ENCODE measurements at places on chromosomes 7 and 10. TPM values are rescaled to one million over a fixed set of nuclear protein-coding genes. Genes with fewer than 3 reads are reported as not detected.

GRCh38 chr10:55631071-55631654 is 729.9 kb downstream of the ZWINT start:
- H3K36me3 ChIP-seq = no peaks in the 10 kb centered on the region
- DNase-seq = peak; percentile 73
- peaks cover 5% of the 10 kb centered on the region for H3K4me1 ChIP-seq

- peaks cover 21% of the 10 kb centered on the region for H3K36me3 ChIP-seq
- DNase-seq = no peak
- peaks cover 22% of the 10 kb centered on the region for H3K4me1 ChIP-seq
These were observed 31.1 kb downstream of the NRBF2 start for GRCh38 chr10:63164166-63164623.

DNA sequence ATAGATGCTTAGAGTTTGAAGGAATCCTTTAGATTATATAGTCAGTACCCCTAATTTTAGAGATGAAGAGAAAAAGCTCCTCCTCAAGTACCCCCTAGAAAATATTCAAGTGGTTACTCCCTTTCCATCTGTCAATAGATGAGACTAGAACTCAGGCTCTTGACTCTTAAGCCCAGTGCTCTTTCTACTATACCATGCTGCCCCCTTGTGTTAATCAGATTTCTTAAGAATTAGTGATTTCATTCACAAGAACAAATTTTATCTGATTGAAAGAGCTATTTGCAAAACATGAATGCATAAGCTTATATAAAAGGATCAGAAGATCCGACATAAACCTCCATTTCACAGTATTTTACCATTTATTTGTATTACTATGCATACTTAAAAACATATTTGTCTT is 179.3 kb downstream of the TFEC start:
- H3K4me3 ChIP-seq = no peak overlapping the region
- no peaks in the 10 kb centered on the region for H3K4me1 ChIP-seq
- no peaks in the 10 kb centered on the region for H3K27me3 ChIP-seq
- no peak overlapping the region for H3K27ac ChIP-seq

DNA sequence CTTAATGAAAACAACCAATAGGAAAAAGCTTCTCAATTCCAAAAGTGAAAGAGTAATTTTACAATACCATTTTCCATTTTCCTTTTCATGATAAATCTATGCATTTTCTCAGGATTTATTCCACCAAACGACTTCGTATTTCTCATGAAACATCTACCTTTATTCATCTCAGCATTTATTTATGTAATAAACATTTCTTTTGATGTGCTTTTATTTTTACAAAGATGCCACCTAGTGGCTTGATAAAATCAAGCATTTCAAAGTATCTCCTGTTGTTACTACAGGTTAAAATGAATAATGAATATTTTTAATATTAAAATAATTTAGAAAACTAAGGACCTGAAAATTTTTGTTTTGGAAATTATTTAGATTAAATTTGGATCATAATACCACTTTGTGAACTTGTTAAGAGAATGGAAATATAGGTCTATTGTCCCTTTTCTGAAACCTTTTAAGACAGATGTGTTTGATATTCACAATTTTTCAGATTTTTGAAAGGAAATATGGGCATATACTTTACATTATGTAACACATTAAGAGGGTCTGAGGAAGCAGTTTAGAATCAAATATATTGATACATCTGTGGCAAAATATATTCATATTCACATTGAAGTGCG is 2.7 kb upstream of the IQUB start:
- no peak for DNase-seq
- no peak overlapping the region for H3K4me3 ChIP-seq
- no peak overlapping the region for H3K27ac ChIP-seq
- H3K36me3 ChIP-seq = peaks cover 1% of the 10 kb centered on the region
- peaks cover 18% of the 10 kb centered on the region for H3K27me3 ChIP-seq
- peaks cover 22% of the 10 kb centered on the region for H3K4me1 ChIP-seq

The GDF2 gene
- total RNA-seq = not detected

DNA sequence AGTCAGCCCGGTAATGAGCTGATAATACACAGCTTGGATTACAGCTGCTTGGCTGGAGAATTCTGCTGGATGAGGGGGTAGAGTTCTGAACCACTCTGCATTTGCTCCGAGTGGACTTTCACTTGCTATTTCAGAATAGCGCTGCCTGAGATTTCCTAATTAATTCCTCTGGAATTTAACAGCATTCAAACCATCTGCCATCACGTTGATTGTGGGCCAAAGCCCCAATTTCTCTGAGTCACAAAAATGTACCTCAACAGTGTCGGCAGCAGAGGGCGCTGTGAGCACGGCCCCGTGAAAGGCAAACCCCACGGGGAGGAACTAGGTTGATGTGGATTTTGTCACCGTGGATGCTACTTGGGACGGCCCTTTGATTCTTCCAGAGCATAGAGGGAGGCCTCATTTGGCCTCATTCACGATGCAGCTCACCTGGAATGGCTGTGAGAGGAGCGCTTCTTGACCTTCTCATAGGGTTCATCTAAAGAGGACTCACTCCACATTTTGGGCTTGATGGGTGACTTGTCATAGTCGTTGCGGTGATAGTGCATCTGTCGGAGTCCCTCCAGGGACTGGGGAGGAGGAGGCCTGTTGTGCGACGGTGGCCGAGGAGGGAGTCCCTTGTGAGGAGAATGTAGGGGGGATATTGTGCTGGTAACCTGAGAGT is 73.3 kb downstream of the PRPF18 start:
- H3K36me3 ChIP-seq = no peaks in the 10 kb centered on the region
- peaks cover 7% of the 10 kb centered on the region for H3K4me1 ChIP-seq
- no peaks in the 10 kb centered on the region for H3K27me3 ChIP-seq
- H3K27ac ChIP-seq = no peak overlapping the region

The ATOH7 gene
- total RNA-seq = not detected

- peaks cover 23% of the 10 kb centered on the region for H3K4me1 ChIP-seq
- H3K36me3 ChIP-seq = no peaks in the 10 kb centered on the region
- no peak overlapping the region for H3K4me3 ChIP-seq
- H3K27ac ChIP-seq = no peak overlapping the region
- no peak for DNase-seq
These were observed 55.9 kb upstream of the TARP start for GRCh38 chr7:38329340-38329739.

GRCh38 chr7:102417105-102417504 is 16.3 kb upstream of the ORAI2 start:
- no peaks in the 10 kb centered on the region for H3K27me3 ChIP-seq
- peak overlapping the region; percentile 80 for H3K4me3 ChIP-seq

The DNAJB9 gene
- 11.5 TPM for total RNA-seq

- peak overlapping the region; percentile 9 for H3K27ac ChIP-seq
- DNase-seq = no peak
- peaks cover 6% of the 10 kb centered on the region for H3K27me3 ChIP-seq
These were observed 67.1 kb downstream of the CUBN start for GRCh38 chr10:17062493-17062892.

- no peaks in the 10 kb centered on the region for H3K27me3 ChIP-seq
- no peaks in the 10 kb centered on the region for H3K4me1 ChIP-seq
- no peak overlapping the region for H3K27ac ChIP-seq
- no peak for DNase-seq
These were observed 74.9 kb downstream of the CTBP2 start for GRCh38 chr10:125085258-125086054.

DNA sequence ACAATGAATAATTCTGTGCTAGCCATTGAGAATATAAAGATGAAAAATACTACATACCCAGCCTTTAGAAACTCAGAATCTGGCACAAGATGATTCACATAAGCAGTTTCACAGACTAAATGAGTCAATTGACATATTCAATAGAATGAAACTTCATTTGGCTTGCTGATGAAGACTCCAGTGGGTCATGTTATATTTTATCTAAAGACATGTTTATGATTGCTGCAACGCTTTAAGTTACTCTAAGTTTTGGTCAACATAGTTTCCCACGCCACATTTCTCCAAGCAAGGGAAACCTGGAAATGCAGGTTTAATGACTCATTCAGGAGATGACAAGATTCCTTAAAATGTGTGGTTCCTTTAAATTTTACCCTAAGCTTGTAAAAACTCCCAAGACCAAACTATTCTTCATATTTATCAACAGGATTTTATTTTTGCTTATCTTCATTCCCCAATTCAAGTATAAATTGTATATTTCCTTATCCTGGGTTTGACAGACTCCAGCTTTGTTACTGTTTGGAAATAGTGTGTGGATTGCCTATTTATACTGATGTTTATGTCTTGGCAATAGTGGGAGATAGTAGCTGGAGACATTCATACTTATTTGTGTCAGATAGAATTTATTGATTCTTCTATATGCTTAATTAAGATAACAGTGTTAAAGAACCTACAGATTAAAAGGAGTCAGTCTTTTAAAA is 6.6 kb downstream of the SEMA3A start:
- H3K36me3 ChIP-seq = no peaks in the 10 kb centered on the region
- peaks cover 10% of the 10 kb centered on the region for H3K4me1 ChIP-seq
- H3K27ac ChIP-seq = no peak overlapping the region
- H3K4me3 ChIP-seq = no peak overlapping the region
- no peak for DNase-seq

DNA sequence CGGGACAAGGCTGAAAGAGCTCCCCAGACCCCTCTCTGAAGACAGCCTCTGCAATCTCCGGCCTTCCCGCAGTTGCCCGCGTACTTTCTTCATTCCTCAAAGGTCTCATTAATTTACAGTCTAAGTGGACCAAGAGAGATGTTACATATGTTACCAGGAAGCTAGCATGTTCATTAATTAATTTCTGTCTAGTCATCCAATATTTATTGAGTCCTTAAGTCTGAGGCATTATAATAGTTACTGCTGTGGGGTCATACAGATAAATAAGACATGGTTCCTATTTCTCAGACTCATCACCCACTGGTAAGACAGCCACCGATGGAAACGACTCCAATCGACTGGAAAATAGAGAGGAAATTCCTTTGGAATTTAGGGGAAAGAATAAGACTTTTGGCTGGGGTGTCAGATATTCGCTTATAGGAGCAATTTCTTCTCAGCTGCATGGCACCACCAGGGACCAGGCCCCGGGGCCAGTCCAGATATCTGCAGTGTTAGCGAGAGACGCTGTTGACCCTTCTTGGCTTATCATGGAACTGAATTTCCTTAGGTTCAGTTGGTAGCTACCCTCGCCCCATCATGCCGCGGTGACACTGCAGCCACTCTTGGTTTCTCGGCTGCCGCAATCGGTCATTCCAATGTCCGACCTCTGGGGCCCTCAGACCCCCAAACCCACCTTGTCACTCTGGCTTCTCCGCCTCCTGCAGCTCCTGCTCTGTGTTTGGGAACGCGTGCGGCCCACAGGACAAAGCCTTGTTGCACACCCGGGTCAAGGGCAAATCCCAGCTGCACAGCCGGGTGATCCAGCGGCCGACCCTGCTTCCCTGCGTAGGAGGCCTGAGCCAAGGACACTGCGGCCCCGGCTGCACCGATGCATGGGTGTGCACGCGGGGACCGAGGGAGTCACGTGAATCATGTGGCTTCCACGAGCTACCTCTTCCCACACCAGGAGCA is 383.2 kb downstream of the DNAJB6 start:
- H3K27me3 ChIP-seq = no peaks in the 10 kb centered on the region
- H3K4me1 ChIP-seq = no peaks in the 10 kb centered on the region
- H3K4me3 ChIP-seq = no peak overlapping the region
- no peak overlapping the region for H3K27ac ChIP-seq
- DNase-seq = no peak
- no peaks in the 10 kb centered on the region for H3K36me3 ChIP-seq

DNA sequence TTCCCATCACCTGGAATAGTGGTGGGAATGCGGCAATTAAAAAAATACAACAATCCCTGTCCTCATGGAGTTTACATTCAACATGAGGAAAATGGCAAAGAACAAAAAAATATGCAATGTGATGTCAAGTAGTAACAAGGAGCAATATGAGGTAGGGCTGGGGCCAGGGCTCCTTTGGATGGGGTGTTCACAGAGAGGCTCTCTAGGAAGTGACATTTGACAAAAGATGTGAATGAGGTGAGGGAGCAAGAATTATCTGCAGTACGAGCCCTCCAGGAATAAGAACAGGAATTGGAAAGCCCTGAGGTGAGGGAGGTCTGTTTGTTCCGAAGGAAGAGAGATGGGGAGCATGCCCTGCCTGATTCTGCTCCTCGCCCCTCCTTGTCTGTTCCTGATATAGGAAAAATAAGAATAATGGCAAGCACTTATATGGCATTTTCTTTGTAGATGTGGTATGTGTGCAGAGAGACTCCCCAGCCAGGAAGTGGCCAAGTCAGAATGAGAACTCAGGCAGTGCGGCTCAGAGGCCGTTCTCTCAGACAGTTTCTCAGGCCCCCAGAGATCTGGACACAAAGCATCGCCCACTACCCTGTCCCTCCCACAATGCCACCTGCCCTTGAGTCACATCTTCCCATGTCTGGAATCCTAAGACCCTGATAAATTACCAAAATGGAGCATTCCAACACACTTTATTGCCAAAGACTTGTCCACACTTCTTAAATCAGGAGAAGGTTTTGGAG is 105.6 kb downstream of the APBB1IP start:
- no peak overlapping the region for H3K4me3 ChIP-seq
- H3K4me1 ChIP-seq = peaks cover 21% of the 10 kb centered on the region
- DNase-seq = no peak
- peaks cover 62% of the 10 kb centered on the region for H3K36me3 ChIP-seq
- H3K27ac ChIP-seq = peak overlapping the region; percentile 66

The SLC26A5 gene
- not detected for total RNA-seq

The SLC13A1 gene
- not detected for total RNA-seq

- no peak overlapping the region for H3K27ac ChIP-seq
- no peaks in the 10 kb centered on the region for H3K36me3 ChIP-seq
- peaks cover 12% of the 10 kb centered on the region for H3K27me3 ChIP-seq
- peaks cover 17% of the 10 kb centered on the region for H3K4me1 ChIP-seq
- no peak overlapping the region for H3K4me3 ChIP-seq
These were observed 24.4 kb upstream of the SMARCD3 start for GRCh38 chr7:151272877-151273276.

- no peak overlapping the region for H3K27ac ChIP-seq
- H3K36me3 ChIP-seq = peaks cover 5% of the 10 kb centered on the region
- H3K4me3 ChIP-seq = no peak overlapping the region
- H3K4me1 ChIP-seq = peaks cover 2% of the 10 kb centered on the region
- DNase-seq = no peak
These were observed 11.8 kb upstream of the TIAL1 start for GRCh38 chr10:119608316-119609155.

- no peaks in the 10 kb centered on the region for H3K36me3 ChIP-seq
- H3K27me3 ChIP-seq = peaks cover 8% of the 10 kb centered on the region
- H3K4me1 ChIP-seq = no peaks in the 10 kb centered on the region
- DNase-seq = no peak
- no peak overlapping the region for H3K4me3 ChIP-seq
- no peak overlapping the region for H3K27ac ChIP-seq
These were observed 211.7 kb upstream of the MKI67 start for GRCh38 chr10:128337860-128338378.

DNA sequence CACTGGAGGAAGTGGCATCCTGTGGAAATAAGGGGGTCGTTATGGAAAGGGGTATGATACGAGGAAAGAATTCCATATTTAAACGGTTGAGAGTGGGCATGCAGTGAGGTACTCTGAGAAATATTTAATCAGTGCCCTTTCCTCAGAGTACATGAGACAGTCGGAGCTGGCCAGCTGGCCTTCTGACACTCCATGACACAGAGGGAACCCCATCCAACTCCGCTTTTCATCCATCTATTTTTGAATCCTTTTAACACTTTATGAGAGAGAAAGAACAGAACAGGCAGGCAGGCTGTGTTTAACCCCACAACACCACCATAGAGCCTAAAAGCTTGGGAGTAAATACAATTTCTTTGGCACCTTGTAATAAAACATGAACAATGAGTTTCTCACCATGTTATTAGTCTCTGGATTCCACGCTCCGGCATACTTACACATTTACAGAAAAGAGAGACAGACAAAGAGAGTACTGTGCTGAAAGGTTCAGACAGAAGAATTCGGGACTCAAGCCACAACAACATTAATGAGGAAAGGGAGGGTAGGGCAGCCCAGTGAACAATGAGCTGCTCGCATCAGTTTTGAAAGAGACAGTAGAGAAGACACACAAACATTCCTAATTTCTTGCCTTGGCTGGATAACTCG is 124.2 kb upstream of the PDLIM1 start:
- DNase-seq = no peak
- H3K4me1 ChIP-seq = no peaks in the 10 kb centered on the region
- H3K4me3 ChIP-seq = no peak overlapping the region
- no peak overlapping the region for H3K27ac ChIP-seq

The LIPM gene
- total RNA-seq = not detected
